Stimulated activated CD4-positive, alpha-beta T cell treated with anti-CD3 and anti-CD28 coated beads, Interleukin-15, amount 100 ng/mL, for 1 hour (primary cell): ENCODE measurements at places on chromosomes 13 and 19.

GRCh38 chr19:1236576-1236975 lies 1.2 kb downstream of the CBARP start:
- no peak for DNase-seq

GRCh38 chr19:6576869-6577475 lies 14.0 kb downstream of the CD70 start:
- DNase-seq, result no peak

DNA sequence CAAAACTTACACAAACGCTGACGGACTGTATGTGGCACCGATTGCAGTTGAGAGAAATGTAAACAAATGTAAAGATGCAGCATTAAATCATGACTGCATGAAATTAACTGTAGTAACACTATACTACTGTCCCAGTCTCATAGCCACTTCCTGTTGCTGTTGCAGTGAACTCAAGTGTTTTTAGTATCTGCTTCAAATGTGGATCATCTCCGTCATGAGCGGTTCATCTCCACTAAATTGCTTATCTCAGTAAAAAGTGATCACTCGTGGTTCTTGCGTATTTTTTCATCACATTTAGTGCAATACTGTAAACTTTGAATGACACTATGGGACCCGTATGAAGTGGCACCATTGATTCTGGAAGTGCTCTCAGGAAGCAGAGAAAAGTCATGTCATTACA lies 60.3 kb upstream of the RNF113B start:
- DNase-seq, result no peak

- no peak for DNase-seq
These were observed 25.4 kb downstream of the ZNF558 start for GRCh38 chr19:8806661-8807060.

DNA sequence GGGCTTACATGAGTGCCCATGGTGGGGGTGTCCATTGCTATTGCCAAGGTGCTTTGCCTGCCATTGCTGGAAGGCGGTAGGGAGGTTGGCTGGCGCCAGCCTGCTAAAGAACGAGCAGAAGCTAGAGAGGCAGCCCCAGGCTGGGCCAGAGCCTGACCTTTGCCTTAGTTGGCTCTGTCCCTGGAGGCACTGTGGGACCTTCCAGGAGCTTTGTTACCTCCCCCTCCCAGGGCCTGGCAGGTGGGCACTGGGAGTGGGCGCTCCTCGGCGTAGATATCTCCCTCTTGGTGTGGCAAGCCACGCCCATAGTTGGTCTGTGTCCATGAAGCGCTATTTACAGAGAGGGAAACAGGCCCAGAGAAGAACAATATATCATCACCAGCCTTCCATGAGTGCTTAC lies 2.3 kb upstream of the SLC25A42 start:
- DNase-seq, result no peak

DNA sequence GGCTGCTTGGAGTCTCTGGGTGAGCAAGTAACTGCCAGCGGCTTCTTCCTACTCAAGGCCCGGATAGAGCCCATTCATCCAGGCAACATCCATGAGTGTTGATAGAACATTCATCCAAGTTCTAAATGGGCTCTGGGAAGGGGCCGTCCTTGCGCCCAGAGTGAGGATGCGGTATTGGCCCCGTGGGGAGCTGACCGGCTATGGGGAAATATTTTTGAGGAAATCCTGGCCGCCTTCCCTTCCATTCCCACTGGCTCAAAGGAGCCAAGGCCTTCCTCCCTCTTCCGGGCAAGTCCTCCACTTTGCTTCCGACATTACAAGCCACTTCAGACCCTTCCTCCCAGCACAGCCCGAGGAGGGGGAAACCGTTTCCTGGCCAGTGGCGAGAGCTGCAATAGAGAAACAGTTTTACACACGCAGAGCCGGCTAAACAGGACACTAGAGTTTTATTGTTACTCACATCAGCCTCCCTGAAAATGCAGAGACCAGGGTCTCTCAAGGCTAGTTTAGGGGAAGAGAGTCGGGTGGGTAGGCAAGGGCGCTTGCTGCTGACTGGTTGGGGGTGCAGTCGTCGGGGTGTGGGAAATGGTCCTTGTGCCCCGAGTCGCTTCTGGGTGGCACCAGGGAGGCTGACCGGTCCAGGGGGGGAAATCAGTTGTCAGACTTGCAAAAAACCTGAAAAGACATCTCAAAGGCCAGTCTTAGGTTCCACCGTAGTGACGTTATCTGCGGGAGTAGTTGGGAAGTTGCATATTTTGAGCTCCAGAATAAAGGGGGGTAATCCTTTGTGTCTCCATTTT lies 37.5 kb downstream of the C13orf46 start:
- no peak for DNase-seq

DNA sequence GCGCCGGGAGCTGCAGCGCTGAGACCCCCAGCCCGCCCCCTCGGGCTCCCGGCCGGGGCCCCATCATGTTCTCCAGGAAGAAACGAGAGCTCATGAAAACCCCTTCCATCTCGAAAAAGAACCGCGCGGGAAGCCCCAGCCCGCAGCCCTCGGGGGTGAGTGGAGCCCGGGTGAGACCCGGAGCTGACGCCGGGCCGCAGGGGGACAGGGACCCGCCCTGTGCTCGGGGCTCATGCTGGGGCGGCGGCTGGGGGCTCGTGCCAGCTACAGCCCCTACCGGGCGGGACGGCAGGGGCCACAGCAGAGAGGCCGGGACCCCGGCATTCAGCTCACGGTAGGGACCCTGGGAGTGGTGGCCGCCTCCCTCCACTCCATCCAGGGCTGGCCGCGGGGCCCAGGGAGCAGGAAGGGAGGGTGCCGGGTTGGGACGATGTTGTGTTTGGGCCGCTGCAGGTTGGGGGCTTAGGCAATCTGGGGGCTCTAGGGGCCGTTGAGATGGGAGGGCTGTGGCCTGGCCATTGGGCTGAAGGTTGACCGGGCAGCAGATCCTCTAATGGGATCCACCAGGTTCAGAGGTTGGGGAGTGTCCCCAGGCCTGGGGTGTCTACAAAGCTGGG lies 482 bp downstream of the ARHGAP45 start:
- peak; percentile 52 for DNase-seq

- no peak for DNase-seq
These were observed 29.5 kb upstream of the ANKRD10 start for GRCh38 chr13:110944121-110944967.

DNA sequence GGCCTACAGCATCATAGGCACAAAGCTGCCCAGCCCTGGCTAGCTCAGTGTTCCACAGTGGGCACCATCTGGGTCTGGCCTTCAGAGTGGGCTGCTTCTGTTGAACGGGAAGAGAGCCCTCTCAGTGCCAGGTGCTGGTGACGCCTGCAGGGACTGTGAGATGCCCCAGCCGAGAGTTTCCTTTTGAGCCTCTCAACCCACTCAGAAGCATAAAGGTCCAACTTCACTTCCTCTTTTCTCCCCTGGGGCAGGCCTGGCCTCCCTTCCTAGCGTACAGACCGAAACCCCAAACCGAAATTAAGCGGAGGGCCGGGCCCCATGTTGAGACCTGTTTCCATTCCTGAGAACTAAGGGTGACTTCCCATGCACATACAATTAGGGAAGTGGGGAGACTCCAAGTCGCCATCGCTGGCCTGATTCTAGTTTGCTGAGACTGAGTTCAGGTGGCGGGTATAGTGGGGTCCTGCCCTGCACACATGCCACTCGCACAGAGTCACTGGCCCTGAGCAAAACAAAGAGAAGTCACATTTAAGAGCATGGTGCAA lies 6.9 kb downstream of the RAB8A start:
- no peak for DNase-seq

- no peak for DNase-seq
These were observed 57.1 kb downstream of the F2RL3 start for GRCh38 chr19:16945762-16946465.

GRCh38 chr13:70959035-70959775 lies 851.0 kb upstream of the KLHL1 start:
- DNase-seq, result no peak

- no peak for DNase-seq
These were observed 72.0 kb upstream of the SERP2 start for GRCh38 chr13:44301639-44302015.

DNA sequence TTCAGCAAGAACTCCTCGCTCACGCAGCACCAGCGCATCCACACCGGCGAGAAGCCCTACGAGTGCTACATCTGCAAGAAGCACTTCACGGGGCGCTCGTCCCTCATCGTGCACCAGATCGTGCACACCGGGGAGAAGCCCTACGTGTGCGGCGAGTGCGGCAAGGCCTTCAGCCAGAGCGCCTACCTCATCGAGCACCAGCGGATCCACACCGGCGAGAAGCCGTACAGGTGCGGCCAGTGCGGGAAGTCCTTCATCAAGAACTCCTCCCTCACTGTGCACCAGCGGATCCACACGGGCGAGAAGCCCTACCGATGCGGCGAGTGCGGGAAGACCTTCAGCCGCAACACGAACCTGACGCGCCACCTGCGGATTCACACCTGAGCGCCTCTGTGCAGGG lies 20.6 kb upstream of the SMIM17 start:
- DNase-seq, result no peak

GRCh38 chr13:66585669-66586203 lies 644.4 kb downstream of the PCDH9 start:
- DNase-seq, result no peak

DNA sequence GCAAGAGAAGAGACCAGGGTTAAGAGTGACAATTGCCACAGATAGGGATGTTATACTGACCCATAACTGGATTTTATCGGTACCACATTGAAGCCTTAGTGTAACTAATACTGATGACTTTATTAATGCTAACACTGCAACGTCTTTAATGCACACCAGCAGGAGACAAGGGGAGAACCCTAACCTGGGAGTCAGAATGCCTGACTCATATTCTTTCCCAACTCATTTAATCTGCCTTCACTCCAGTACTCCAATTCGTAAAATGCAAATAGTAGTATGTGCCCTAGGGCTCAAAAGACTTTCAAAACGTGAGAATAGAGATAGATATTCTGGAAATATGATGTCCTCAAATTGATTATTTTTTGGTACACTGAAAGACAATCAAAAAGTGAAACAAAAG lies 62.4 kb downstream of the GPC6 start:
- DNase-seq, result no peak

DNA sequence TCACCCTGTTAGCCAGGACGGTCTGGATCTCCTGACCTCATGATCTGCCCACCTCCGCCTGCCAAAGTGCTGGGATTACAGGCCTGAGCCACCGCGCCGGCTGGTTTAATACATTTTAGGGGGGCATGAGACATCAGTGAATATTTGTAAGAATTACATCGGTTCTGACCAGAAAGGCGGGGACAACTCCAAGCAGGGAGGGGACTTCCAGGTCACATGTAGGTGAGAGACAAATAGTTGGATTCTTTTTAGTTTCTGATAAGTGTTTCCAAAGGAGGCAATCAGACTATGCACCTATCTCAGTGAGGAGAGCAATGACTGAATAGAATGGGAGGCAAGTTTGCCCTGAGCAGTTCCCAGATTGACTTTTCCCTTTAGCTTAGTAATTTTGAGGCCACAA lies 3.7 kb upstream of the ZNF552 start:
- no peak for DNase-seq

- DNase-seq, result no peak
These were observed 45.8 kb downstream of the VWA8 start for GRCh38 chr13:41915081-41915480.
